ENCODE measurements at places on chromosomes 13 and 19. TPM values are rescaled to one million over a fixed set of nuclear protein-coding genes. Genes with fewer than 3 reads are reported as not detected.

SIGLEC11 gene
- total RNA-seq: not detected

PPP1R12C gene
- 162 TPM for total RNA-seq

UGGT2 gene
- total RNA-seq: 1.3 TPM

LRP3 gene
- total RNA-seq: not detected

SYT5 gene
- 5.3 TPM for total RNA-seq

CGB2 gene
- total RNA-seq: not detected

CCDC122 gene
- total RNA-seq: 1.6 TPM

PSG2 gene
- not detected for total RNA-seq

DIRAS1 gene
- total RNA-seq: 0.18 TPM

ZNF524 gene
- 12.6 TPM for total RNA-seq

C1QTNF9 gene
- not detected for total RNA-seq

ZNF93 gene
- 5.2 TPM for total RNA-seq

CEACAM16 gene
- total RNA-seq: not detected

KLK2 gene
- total RNA-seq: not detected

SHANK1 gene
- 0.20 TPM for total RNA-seq

STOML3 gene
- not detected for total RNA-seq

Measured in natural killer cell (primary cell).